Daoy (cell line): ENCODE measurements at places on chromosomes 13 and 19. TPM values are rescaled to one million over a fixed set of nuclear protein-coding genes. Genes with fewer than 3 reads are reported as not detected.

STARD13 gene
- total RNA-seq: 7.0 TPM in 2 replicates

S1PR4 gene
- not detected in 2 replicates for total RNA-seq

SCAMP4 gene
- total RNA-seq: 51.6 and 65.8 TPM in 2 replicates

PRTN3 gene
- total RNA-seq: not detected in 2 replicates

SIAH3 gene
- 0.06 and 0.12 TPM in 2 replicates for total RNA-seq

IGSF23 gene
- total RNA-seq: not detected in 2 replicates

CNN1 gene
- total RNA-seq: 7.2 and 9.3 TPM in 2 replicates

PALM3 gene
- 0.46 TPM in 1 of 2 replicates, not detected in the other for total RNA-seq
